T-helper 9 cell (primary cell): ENCODE measurements at places on chromosomes 1 and 21.
A peak's percentile ranks its signal among the peaks of the same experiment; 100 is the strongest.

DNA sequence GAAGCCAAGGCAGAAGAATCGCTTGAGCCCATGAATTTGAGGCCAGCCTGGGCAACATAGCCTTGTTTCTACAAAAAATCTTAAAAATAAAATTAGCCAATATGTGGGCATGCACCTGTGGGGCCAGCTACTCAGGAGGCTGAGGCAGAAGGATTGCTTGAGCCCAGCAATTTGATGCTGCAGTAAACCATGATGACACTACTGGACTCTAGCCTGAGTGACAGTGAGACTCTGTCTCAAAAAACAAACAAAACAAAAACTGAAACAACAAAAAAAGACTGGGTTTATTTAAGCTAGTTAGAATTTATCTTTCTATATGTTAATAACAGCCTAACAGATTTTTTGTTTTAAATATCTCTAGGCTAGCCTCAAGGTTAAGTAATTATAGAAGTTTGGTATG is 57.4 kb downstream of the SLC35A3 start:
- no peak for DNase-seq

- DNase-seq: no peak
Measured at GRCh38 chr1:1827089-1827848, 49.0 kb upstream of the NADK start.

DNA sequence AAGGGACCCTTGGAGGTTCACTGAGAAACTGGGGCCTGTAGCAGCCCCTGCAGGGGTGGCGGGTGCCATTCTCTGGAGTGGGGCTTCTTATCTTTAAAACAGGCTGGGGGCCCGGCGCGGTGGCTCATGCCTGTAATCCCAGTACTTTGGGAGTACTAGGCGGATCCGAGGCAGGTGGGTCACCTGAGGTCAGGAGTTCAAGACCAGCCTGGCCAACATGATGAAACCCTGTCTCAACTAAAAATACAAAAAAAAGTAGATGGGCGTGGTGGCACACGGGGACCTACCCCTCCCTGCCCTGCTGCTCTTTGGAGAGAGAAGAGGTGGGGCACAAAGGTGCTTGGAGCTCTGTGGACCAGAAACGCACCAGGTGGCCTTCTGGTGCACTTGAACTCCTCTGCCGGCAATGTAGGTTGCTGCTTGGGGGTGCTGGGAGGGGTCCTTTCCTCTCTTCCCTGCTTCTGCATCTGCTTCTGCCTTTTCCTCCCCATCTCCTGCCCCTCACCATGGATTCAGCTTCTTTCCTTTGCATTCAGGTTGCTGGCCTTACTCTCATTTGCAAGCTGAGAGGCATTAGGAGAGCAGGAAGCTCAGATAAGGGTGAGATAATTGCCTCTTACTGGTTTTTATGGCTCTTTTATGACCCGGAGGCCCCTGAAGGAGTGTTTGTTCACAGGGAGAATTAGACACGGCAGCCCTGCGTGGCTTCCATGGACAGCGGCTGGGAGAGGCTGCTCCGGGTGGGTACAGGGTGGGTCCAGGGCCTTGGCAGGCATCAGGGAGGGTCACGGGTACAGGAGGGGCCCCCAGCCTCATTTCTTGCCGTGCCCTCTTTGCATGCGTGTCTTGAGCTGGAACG is 57.4 kb downstream of the ARHGEF10L start:
- no peak for DNase-seq

DNA sequence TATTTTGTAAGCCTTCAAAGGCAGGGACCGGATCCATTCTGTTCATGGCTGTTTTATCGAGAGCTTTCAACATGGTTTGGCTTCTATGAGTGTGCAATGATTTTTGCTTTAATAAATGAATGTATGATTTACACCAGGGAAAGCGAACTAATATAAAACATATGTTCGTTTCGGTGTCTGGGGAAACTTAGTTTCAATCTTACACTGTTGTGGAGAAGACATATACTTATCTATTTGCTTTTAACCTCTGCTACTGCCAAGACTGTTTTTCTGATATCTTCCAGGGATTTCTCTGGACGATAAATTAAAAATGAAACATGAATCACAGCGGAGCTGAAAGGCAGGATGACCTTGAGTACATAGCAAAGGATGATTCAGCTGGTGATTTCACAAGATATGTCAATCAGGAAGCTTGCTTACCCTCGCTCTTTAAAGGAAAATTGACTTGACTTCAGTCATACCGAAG is 14.7 kb upstream of the CYYR1 start:
- DNase-seq: no peak

- DNase-seq: peak; percentile 23
Measured at GRCh38 chr1:21232044-21232443, 55.3 kb upstream of the EIF4G3 start.

DNA sequence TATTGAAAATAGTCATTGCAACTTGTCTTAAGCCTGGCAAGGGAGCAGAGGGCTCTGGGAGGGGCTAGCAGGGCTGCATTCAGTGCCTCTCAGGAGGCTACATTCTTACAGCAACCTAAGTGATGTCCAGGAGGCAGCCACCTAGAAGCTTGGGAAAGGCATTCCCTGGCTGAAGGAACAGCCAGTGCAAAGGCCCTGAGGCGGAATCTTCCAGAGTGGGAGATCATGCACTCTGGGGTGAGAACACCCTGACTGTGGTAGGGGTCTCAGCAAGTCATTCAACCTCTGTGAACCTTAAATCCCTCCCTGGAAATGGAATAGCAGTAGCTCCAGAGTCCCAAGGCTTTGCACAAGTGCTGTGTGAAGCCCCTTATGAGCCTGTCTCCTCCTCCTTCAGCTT is 84.1 kb downstream of the TAS1R2 start:
- DNase-seq: no peak

DNA sequence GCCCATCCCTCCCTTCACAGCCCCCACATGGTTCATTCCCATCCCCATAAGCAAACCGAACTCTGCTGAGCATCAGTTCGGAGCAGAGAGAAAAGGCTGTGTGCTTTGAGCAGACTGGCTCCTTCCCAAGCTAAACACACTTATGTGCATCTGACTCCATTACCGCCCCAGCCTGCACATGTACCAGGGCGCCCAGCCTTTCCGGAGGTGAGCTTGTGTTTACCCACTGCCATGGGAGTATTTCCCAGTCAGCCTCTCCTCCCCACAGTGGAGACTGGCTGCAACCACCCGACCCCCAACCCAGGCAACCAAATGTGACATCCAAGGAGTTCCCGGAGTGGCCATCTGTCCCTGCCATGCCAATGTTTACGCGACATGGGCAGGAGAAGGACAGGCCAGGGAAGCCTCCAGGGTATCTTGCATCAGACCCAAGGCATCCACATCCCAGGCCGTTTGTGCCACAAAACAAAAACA is 9.4 kb downstream of the TIAM1 start:
- DNase-seq: no peak

DNA sequence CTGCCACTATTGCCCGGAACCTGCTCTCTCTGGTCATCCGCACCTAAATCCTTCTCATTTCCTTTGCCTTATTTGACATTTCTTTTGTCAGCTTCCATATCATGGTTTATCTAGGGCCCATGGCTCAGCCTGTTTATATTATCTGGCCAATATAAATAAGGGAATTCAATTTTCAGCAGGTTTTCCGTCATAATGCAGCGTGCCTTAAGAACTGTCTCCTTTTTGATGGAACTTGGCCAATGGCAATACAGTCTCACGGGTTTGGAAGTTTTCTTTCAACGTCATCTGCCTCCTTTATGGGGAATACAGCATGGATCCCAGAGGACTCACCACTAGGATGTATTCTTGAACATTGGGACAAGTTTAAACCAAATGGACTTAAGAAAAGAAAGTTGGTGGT is 77.8 kb upstream of the KIAA0040 start:
- no peak for DNase-seq

DNA sequence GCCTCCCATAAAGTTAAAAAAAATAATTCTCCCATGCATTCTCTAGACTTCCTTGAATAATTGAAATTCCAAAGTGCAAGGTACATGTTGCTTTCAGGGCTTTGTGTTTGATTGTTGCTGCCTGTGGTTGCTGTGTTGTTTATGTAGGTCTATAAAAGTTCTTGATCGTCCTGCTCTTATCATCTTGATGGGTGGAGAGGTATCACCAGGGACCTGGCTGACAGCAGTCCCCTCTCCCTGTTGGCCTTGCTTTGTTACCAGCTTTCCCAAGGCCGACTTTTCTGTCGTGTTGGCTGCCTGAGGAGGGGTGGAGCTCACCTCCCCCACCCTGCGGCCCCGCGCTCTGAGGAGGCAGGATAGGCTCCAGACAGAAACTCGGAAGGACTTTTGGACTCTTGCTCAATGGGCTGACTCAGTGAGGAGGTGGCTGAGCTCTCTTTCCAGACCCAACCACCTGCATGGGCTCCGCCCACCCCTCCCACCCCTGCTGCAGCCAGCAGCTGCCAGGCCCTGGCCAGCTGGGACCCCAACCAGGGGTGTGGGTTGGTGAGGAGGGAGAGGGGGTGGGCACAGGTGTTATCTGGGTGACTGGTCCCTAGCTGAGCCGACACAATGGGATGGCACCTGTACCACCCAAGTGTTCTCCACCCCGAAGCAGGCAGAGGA is 2.0 kb downstream of the INAVA start:
- no peak for DNase-seq

DNA sequence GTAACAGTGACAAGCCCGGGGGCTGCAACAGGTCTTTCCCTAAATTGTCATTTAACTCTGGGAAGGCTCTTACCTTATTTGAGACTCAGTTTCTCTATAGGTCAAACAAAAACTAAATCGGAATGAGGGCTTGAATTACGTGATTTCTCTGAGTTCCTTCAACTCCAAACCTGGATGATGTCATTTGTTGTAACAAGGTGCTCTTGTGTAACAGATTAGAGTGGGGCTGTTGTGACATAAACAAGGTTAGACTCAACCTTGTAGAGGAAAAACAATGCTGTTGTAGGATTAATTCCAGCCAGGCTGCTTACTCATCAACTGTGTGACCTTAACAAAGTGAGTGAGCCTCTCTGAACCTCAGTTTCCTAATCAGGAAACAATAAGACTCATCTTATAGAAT is 74.4 kb downstream of the SUSD4 start:
- no peak for DNase-seq

- no peak for DNase-seq
Measured at GRCh38 chr1:167689567-167689920, 32.2 kb upstream of the MPZL1 start.

GRCh38 chr1:9730096-9730901 is 78.8 kb downstream of the PIK3CD start:
- DNase-seq: no peak

- no peak for DNase-seq
Measured at GRCh38 chr1:172002725-172003345, 161.5 kb downstream of the DNM3 start.

- DNase-seq: no peak
Measured at GRCh38 chr1:150577557-150578271, 1.7 kb downstream of the MCL1 start.

DNA sequence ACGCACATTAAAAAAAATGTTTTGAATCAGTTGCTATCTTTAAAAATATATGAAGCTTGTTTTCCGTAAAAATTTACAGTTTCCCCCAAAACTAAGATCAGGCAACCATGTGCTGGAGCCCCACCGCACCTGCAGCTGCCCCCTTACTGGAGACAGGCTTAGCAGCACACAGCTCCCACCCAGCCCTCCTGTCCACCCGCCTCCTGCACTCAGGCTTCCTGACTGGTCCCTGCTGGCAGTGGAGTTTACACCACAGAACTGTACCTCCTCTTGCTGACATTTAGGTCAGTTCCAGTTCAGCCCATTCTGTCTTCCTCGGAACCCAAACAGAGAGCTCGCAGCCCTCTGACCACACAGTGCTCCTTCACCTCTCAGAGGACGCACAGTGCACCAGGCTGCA is 2.1 kb downstream of the GPR161 start:
- DNase-seq: no peak

DNA sequence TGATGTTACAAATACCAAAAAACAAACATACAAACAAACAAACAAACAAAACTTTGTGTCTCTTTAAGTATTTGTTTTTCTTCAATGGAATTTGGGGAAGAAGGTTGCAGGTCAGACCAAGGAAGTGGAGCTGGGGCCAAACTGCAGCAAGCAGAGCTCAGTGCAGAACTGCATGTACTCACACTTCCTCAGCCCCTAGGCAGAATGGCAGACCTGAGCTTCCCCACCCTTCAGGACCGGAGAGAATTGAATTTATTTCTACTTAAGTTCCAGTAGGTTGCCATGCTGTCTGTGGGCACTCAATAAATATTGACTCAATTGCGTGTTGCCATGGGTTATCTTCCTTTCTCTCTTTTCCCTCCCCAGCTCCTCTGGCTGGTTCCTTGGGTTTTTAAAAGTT is 173.6 kb downstream of the PTGER3 start:
- DNase-seq: no peak

GRCh38 chr1:19706136-19706535 is 41.5 kb downstream of the HTR6 start:
- no peak for DNase-seq

DNA sequence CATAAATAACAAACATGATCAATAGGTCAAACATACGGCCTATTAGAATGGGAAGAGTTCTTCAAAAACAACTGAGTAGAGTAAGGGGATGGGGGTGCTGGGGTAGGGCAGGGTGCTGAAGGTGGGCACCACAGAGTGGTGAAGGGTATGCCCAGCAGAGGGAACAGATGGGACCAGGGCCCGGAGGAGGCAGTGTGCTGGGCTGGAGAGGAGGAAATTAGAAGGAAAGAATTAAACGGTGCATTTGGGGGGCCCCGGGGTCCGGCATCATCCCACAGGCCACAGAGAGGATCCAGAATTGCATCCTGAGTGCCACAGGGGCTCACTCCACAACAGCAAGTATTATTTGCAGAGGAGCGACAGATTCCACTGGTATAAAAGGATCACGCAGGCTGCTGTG is 94.5 kb downstream of the GLIS1 start:
- DNase-seq: no peak

DNA sequence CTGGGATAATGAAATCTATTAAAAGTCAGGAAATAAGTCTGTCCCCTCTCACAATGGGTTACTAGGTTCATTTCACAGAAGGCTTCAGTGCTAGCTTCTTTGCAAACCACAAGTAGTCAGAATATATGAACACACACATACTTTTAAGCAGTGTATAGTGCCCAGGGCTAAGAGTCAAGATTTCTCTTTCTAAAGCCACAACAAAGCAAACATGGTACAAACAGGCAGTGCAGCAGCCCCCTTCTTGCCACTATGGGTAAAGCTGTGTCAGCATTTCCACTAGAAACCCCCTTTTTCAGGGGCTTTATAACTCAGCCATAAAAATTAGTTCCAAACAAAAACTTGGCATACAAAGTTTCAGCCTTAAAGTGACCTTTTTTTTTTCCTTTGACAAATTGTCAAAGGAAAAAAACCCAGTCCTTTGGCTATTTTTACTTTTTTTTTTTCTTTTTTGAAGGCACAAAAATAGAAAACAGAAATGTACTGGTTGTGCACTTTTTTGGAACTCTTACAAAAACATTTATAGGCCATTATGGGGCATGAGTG is 315.4 kb downstream of the LMO4 start:
- no peak for DNase-seq

GRCh38 chr21:16755061-16755460 is 757.8 kb upstream of the CXADR start:
- no peak for DNase-seq
